AML-193 (cell line): ENCODE measurements at places on chromosomes 2 and 18.

DNA sequence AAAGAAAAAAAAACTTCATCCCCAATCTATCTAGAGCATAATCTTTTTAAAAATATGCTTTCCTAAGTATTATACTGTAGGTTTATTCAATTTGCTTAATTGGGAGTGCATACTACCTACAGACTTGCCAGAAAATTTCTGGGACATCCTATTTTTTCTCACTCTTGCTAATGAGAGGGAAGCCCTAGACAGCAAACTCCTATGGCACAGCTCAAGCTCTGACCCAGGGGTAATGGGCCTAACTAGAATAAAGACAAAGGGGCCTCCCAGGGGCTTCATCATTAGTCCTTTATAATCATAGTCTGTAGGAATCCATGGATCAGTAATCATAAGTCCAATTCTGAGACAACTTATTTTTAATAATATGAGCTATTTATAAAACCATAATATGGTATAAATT, 142.6 kb upstream of the ITGA4 start:
- no peak for DNase-seq

DNA sequence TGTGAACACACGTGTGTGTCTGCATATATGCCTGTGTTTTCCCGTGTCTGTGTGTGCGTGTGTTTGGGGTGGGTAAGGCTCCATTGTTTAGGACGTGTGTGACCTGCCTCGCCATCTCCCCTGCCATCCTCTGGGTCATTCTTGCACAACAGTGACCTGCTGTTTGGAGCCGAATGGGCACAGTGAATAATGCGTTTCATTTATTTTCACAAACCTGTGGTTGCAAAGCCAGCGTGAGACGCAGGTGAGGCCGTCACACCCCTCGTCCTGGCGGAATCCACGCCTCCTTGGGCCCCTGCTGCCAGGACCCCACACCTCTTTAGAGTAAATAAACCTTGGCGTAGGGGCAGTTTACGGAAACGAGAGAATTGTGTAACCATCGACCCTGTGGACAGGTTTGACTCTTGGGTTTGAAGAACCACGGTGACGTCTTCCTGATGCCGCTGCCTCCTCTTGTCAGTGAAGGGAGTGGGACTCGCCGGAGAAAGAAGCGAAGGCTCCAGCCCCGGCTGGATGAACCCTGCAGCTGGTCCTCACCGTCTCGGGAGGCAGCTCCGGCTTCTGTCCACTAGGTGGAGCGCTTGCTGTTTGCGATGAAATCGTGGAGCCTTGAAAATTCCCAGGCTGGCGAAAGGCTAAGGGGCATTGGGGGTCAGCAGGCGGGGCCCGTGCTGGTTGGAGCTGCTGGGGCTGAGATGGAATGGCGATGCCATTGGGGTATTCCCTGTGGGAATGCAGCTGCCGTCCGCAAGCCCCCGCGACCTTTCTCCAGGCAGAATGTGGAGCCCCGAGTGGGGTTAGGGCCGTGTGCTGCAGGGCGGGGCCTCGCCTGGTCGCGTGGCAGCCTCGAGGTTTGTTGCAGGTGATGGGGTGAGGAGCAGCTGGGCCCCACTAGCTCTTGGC, 81.1 kb downstream of the RTP5 start:
- no peak for DNase-seq

DNA sequence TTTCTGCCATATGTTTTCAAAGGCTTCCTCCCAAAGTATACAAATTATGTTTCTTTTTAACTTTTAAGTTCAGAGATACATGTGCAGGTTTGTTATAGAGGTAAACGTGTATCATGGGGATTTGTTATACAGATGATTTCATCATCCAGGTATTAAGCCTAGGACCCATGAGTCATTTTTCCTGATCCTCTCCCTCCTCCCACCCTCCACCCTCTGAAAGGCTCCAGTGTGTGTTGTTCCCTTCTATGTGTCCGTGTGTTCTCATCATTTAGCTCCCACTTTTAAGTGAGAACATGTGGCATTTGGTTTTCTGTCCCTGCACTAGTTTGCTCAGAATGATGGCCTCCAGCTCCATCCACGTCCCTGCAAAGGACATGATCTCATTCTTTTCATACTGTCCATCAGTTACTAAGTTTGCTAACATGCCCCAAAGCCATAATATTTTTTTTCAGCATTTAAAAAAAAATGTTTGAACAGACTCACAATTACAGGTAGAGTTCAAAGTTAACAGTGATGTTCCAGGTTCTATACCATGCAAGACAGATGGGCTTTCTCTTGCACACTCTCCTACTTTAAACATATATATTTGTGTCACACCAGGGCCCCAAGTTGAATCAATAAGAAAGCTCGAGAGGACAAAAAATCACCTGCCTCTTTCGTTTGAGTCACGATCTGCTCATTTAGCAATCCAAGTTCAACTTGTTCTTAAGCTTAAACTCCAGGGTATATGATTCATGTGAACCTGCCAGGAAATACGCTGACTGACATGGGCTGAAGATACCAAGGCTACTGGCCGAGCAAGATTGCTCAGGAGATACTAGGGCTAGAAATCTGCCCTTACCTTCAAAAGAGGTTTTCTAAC, 77.6 kb downstream of the AP1S3 start:
- no peak for DNase-seq

DNA sequence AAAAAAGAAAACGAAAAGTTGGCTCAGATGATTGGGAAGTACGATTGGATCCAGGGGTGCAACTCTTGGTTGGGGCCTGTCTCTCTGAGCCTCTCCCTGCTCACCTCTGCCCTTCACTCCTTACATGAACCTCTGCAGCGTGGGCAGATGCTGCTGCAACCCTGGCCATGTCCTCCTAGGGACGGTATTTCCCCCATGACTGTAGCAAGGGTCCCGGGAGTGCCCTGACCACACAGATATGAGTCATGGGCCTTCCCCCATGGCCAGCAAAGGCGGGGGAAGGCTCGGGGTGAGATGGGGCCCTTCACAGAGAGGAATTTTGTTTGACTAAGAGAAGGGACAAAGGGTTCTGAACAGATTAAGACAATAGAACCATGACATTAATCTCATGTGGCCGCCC, 129.0 kb downstream of the NCK2 start:
- no peak for DNase-seq

- no peak for DNase-seq
Observed at GRCh38 chr2:29921560-29921915, at the start of gene ALK. Gene ALK, minus strand, starts transcription at chr2:29921586. Its CDS starts 927 bp downstream, at chr2:29920659.

DNA sequence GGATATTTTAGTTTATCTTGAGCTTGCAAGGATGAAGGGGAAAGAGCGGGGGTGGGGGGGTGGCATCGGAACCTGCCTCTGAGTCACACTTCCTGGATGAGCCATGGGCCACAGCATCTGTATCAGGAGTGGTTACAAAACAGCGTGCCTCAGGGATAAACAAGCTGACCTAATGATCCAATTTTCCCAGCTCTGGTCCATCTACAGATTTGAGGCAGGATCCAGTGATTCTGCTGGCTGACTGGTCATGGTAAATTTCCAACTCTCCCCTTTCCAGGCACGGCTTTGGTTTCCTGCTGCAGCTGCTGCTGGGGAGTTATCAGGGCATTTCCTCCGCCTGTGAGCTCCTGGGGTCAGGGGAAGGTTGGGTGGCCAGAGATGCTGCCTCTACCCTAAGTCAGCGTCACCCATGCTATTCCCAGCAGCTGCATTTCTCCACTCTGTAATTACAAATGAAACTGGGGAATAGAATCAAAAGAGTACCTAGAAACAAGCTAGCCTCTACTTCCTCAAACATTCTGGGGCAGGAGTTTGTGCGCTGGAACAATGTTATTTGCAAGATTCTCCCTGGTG, 4.7 kb upstream of the HPCAL1 start:
- peak; percentile 28 for DNase-seq

GRCh38 chr2:120433816-120434290, 87.9 kb downstream of the INHBB start:
- DNase-seq, result no peak

DNA sequence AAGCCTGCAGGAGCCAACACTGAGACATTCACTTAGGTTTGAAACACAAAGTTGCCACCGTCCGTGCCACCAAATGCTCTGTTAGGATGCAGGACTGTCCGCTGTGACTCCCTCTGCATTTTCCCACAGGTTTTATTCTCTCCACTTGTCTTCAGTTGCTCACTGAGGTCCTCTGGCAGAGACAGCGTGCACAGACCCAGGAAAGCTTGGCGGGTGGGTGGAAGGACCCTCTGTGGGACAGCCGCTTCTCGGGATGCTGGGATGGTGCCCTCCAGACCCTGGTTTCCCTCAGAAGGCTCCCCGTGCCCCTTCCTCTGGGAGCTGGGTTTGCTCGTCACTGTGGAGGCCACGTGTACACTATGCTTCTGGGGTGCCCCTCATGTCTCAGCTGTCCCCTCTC, 733.6 kb downstream of the GALR1 start:
- no peak for DNase-seq
